ENCODE measurements at places on chromosomes 12 and 14.
A peak's percentile ranks its signal among the peaks of the same experiment; 100 is the strongest.

- no peak for DNase-seq
Measured at GRCh38 chr14:78700236-78700635, 530.1 kb downstream of the NRXN3 start.

GRCh38 chr12:3667485-3667884 lies 85.4 kb downstream of the CRACR2A start:
- DNase-seq: no peak

DNA sequence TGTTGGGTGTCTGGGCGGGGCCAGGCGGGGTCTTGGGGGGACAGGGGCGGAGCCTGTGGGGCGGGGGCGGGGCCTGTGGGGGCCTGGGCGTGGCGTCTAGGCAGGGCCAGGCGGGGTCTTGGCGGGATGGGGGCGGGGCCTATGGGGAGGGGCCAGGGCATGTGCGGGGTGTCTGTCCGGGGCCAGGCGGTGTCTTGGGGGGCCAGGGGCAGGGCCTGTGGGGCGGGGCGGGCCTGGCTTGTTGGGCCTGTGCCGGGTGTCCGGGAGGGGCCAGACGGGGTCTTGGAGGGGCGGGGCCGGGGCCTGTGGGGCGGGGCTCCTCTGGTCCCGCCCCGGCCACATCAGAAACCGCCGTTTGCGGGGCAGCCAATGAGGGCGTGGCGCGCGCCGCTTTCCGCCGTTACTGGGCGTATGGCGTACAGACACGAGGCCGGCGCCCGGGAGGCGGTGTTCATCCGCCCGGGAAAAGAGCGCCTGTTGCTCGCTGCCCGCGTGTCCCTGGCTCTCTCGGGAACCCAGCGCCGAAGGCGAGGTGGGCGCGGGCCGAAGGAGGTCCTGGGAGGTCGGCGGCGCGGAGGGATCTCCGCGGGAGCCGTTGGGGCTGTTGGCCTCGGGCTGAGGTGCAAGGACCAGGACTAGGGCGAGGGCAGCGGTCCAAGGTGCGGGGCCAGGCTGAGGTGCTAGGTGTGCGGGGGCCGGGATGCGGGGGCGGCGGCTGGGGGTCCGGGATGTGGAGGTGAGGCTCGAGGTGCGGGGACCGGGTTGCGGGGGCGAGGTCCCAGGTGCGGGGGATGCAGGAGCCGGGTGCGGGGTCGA lies at the start of gene PIWIL1:
Gene PIWIL1 (plus strand): TSS at position 400 of the 816 bp plus-strand sequence. CDS start 4,705 bp downstream, outside the sequence.
- no peak for DNase-seq

GRCh38 chr12:12510141-12510540 lies 52.5 kb downstream of the DUSP16 start:
- no peak for DNase-seq

GRCh38 chr14:100305324-100306100 lies 732 bp downstream of the SLC25A29 start:
- DNase-seq: no peak

DNA sequence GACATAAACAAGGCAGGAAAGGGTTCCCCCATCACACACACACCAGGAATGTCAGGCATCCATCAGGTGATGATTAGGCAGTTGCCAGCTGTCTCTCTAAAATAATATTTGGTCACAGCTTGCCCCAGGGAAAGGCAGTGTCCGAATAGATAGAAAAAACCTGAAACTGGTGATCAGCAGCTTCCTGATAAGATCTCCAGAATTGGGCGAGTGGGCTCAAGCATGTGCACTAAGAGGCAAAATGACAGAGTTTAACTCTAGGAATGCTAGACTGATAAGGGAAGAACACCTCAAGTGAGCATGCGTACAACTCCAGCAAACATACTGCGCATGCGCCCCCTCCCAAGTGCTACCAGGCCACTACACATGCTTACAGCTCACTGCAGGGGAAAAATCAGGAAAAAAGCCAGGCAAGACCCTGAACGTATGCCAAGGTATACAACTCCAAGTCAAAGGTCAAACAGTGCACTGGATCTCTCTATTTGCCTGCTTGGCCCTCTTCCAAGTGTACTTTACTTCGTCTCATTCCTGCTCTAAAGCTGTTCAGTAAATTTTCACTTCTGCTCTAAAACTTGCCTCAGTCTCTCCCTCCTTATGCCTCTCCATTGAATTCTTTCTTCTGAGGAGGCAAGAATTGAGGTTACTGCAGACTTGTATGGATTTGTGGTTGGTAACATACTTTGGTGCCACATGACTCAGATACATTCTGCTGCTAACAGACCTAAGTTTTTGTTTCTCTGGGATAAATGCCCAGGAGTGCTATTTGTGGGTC lies 73.5 kb upstream of the VASH1 start:
- no peak for DNase-seq

DNA sequence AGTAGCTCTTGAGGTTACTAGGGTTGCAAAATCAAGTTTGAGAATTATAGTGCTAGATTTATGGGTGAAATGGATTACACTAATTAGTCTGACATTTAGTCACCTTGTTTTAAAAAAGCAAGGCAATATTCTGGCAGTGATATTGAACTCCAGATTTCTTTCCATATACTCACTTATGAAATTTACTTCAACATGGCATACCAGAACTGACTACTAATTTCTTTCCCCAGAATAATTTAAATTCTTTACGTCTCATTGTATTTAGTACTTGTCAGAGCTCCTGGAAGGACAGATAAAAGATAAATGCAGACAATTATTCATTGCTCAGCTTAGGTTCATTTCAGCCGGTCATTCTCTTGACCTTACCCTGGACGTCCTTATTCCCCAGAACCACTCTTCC lies 24.3 kb downstream of the EMP1 start:
- DNase-seq: no peak

GRCh38 chr12:113422030-113422885 lies at the start of gene SDSL:
SDSL (plus strand) TSS chr12:113422380; CDS start chr12:113427983, 5,603 bp downstream.
- DNase-seq: peak; percentile 67

DNA sequence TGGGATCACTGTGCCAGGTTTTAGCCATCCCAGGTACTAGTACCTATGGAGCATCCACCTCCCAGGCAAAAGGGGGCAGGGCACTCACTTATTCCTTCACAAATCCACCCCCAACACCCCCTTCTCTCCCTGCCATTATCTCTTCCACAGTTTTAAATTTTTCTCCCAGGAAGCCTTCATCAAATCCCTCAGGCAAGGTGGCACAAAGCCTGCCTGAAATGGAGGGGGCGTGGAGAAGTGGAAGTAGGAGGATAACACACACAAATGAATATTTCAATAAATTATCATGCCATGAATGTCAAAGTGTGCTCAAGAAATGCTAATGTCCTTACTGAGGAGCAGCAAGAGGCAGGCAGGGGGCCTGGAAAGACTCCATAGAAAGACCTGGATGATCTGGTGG lies 4.7 kb upstream of the CHST11 start:
- DNase-seq: no peak

DNA sequence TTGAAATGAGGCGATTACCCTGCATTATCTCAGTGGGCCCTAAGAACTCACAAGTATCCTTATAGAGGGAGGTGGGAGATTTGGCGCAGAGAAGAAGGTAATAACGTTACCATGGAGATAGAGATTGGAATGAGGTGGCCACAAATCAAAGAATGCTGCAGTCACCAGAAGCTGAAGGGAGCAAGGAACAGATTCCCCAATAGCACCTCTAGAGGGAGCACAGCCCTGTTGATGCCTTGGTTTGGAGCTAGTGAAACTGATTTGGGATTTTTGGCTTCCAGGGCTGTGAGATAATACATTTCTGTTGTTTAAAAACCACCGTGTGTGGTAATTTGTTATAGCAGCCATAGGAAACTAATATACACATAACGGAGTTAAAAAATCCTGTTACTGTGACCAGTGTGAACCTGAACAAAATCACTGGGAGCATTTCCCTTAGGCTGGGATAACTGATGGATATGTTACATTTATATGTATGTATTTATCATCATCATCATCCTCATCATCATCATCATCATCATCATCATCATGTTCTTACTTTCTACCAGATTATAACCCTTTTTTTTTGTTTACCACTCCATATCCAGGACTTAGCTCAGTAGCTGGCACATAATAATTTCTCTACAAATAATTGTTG lies 100.3 kb downstream of the LIN7A start:
- peak; percentile 28 for DNase-seq

DNA sequence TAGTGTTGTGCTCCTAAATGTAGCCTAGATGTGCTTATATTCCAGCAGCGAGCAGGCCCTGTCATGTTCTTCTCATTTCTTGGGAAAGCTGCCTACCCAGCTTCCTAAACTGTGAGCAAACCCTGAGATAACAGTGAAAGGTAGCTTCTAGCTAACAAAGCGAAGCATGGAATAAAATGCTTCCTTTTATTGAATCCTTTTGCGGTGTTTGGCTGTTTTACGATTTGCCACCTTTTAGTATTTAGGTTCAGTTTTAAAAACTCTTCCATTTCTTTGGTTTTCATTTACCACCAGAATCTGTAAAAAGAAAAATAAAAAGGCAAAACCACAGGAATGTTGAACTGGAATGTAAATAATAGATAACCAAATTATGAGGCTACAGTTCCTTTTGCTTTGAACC lies 5.0 kb upstream of the PKP2 start:
- no peak for DNase-seq

- DNase-seq: no peak
Measured at GRCh38 chr14:104715871-104716270, 8.2 kb upstream of the ADSS1 start.

DNA sequence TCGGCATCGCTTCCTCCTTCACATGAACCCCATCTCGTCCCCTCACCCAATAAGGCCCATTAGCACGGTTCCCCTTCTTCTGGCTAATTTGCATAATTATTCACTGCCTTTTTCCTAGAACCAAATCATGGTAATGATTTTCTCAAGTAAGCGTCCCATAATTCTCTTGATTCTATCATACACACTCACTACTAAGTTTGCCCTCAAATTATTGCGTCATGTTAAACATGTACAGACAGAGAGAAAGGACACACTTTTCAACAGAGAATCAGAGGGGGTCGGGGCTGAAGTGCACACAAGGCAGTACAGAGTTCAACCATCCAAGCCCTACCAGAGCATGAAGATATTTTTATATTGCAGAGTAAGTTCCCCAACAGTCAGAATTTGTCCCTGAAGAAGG lies 256.6 kb downstream of the FOXN3 start:
- no peak for DNase-seq

DNA sequence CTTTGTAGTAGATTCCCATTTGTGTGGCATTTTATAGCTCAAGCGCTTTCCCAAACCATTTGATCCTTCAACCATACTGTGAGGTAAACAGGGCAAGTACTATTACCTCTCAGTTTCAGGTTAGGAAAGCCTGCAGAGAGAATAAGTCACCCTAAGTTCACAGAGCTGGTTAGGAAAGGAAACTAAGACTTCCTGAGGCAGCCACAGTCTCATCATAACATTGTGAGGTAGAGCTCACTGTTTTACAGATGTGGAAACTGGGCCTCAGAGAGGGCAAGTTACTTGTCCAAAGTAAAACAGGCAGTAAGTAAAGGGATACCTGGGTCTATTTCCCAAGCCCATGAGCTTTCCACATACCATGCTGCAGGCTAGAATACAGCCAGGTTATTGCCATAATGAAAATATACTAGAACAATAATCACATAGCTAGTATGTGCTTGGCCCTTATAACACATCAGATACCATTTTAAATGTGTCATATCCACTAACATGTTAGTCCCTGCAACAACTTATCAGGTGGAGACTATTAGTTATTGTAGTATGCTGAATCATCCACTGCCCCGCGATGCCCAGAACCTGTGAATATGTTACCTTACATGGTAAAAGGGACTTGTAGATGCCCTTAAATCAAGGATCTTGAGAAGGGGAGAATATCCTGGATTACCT lies 150.9 kb upstream of the GRIP1 start:
- no peak for DNase-seq

- DNase-seq: no peak
Measured at GRCh38 chr14:105420974-105421674, 1.5 kb downstream of the MTA1 start.

DNA sequence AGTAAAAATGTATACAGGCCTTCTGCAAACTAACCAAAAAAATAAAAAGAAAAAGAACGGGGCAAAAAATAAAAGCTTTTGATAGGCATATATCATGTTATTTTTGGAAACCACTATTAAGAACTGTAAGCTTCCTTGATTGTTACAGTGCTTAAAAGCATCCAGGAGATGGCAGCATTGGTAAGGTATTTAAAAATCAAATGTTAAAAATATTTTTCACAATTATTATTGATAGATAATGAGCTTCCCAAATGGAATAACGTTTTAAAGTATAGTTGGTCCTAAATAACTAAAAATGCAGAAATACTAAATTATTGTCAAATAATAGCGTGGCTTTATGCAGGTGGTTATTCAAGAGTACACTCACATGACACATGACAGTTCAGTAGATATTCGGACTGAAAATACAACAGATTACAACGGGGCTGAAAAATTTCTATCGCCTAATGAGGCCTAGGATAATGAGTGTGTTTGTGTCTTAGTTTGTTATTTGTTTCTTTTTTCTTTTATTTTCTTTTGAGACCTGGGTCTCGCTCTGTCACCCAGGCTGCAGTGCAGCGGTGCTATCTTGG lies 127.2 kb upstream of the ATF7IP start:
- no peak for DNase-seq

GRCh38 chr12:126316411-126316810 lies 1251.2 kb downstream of the AACS start:
- DNase-seq: no peak

DNA sequence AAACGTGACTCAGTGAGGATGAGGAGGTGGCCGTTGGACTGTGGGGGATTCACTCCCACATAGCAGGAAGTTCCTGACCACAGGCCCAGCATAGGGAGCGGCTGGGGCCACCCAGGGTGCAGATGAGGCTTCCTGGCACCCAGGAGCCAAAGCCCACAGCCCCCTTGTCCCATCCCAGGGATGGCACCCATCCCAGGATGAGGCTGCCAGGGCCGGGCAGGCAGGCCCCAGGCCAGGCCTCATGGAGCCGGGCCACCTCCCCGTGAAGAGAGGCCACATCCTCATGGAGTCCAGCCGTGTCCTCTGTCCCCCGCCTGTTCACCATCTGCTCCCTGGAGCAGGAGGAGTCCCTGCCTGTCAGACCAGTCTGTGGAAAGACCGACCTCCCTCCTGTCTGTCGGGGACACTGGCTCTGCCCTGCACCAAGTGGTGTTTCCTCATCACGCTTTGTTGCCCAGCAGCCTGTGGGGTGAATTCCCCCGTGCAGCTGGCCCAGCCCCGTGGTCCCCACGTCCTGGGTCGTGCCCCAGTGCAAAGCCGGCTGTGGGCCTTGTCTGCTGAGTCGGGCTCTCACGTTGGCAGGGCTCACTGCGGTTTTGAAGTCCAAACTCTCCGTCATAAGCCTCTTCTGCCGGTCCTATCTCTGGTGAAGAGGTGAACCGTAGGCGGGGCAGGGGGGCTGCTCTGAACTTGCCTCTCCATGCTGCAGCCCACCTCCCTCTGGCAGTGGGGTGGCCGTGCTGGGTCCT lies 24.5 kb downstream of the MMP17 start:
- DNase-seq: peak; percentile 21

Measured in femur (tissue), 1 donor.